ENCODE measurements at places on chromosomes 3 and 15.

DNA sequence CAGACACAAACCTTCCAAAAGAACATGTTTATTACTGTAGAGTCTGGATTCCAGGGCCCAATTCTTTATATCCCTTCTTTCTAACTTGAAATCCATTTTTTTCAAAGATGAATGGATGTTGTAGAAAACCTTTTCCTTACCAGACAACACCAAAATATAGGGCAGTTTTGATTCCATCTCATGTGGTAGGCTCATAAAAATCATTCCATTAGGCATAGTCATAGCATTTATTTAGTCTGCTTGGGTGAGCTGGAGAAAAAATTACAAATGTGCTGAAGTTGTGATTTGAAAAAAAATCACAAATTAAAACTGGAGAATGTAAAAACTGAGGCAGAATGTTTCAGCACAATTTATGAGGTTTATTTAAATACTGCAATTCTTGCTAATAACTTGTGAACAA, 199.3 kb upstream of the TBC1D5 start:
- no peak for DNase-seq

DNA sequence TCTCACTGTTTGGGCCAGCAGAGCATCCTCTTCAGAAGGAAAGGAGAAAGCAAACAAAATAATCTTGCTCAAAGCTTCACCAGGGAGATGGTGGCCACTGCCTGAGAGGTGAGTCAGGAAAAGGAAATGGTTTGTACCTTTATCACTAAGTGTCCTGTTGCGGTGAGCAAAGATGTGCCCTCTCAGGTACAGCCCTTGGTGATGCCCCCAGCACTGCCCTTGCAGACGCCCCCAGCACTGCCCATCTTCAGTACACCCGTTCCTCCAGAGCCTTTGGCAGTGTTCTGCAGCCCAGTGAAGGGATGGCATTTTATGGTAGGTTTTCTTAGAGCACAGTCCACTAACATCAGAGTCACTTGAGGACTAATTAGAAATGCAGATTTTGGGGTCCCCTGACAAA, 92.3 kb downstream of the ZNF621 start:
- no peak for DNase-seq

DNA sequence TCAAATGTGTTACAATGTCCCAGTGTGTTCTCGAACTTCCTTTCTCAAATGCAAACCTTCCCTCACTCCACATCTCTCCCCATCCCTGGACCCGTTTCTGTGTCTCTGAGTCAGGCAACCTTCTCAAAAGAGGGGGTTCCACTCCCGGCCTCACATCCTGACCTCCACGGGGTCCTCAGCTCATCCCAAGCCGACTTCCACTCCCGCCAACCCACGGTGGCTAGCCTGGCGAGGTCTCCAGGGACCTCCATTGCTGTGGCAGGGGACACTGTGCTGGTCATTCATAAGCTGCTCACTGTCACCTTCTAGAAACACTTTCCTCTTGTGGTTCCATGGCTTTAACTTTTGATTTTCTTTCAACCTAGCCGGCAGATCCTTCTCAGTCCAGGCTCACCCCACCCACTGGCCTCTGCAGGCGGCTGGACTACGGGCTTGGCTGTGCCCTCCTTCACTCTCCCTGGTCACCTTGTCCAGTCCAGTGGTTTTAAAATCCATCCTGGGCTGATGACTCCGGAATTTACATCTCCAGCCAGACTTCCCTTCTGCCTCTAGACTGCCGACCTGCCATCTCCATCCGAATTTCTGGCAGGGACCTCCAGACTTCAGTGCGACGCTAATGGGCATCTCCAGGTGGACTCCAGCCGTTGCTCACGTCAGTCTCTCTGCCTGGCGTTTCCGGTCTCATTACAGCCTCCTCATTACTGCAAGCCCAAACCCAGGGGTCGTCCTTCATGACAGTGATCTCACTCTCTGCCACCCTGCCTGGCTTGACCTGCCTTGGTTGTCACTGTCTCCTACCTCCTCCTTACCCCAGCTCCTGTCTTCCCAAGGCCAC, 20.0 kb downstream of the ABTB1 start:
- DNase-seq = peak; percentile 9

DNA sequence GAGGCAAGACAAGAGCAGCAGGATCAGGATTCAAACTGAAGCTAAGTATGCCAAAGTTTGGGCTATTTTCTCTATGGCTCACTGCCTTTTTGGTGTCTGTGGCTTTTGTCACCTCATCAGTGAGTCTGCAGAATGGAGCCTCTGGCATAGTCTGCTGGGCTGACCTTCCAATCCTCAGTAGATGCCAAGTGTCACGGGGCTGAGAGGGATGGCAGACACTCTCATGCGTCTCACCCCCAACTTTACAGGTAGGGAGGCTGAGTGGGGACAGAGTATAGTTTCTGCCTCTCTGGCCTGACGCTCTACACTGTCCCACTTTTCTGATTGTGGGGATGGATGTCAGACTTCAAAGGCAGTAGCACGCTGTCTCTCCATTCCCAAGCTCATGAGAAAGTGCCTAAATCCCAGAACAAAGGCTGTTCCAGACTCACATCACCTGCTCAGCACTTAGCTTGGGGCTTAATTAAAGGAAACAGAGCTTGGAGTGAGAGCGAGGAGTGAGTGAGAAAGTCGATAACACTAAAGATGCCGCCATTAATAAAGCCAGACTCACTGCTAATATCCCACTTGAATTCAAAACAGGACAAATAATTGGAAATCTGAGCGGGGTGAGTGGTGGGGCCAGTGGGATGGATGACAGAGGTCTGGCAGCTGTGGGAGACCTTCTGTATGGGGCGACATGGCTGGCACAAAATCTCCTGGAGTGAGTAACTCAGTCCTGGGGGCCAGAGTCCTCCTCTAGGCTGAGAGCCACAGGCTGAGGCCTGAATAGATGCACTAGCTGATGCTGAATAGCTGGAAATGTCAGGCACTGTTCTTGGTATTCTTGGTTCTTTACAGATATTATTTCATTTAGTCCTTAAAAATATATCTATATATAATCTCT, 78.4 kb upstream of the MRPS22 start:
- no peak for DNase-seq

GRCh38 chr3:24151594-24151993, 206.5 kb downstream of the NR1D2 start:
- DNase-seq = no peak

GRCh38 chr3:185272033-185272432, 18.2 kb upstream of the EHHADH start:
- no peak for DNase-seq

DNA sequence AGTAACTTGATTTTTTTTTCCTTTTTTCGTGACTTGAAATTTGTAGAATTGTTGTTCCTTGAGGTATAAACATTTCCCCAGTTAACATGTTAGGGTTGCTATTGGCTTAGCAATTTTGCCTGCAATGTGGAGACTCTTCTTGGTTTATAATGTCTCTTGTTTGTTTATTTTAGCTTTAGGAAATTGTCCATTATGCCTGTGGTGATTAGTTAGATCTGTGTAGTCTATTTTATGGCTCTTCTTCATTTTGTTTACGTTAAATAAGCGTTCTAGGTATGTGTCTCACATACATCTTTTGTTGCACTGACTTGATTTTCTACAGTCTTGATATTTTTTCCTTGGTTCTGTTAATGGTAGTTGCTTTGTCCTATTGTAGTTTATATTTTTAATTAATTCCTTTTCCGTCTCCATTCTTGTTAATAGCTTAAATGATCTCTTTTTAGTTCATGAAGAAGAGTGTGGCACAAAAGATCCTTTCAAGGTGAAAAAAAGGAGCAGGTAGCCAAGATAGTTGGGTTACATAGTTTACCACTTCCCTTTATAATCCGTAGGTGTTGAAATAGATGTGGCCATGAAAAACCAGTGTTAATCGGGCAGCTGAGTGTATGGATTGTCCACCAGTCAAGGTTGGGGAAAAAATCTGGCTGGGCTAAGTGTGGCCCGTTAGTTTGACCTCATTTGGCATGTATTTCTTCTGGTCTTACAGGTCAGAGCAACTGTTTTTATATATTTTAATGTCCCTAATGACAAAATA, 12.1 kb downstream of the IQGAP1 start:
- no peak for DNase-seq

- no peak for DNase-seq
These were observed 258.2 kb downstream of the SOX2 start for GRCh38 chr3:181969925-181970324.

DNA sequence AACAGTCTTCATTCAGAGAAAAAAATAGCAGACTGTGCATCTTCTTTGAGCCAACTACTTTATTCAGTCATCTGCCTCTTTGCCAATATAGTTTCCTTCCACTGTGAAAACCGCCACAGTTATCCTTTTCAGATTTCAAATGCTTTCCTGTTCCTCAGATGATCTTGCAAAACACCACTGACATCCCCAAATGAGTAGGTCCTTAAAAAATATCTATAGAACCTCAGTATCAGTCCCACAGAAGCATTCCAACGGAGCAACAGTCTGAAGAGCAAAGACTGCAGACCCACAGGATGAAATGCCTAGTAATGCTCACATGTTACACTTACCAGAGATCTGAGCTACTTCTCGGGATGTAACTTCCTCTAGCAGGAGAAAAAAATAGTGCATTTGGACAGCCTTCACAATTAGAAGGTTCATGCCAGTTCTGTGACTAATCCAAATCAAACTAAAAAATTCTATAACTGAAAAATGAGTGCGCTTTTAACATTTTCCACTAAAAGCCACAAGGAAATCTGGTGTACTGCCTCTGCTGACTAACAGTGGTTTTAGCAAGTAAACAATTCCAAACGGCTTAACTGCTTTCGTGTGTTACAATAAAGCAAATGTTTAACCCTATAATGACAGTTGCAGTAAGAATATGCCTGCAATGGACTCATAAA, at the start of gene ANKRD28:
ANKRD28 (minus strand) TSS at position 338 of the 662 bp plus-strand sequence. CDS start 1,458 bp downstream, outside the sequence.
- DNase-seq = peak; percentile 52

DNA sequence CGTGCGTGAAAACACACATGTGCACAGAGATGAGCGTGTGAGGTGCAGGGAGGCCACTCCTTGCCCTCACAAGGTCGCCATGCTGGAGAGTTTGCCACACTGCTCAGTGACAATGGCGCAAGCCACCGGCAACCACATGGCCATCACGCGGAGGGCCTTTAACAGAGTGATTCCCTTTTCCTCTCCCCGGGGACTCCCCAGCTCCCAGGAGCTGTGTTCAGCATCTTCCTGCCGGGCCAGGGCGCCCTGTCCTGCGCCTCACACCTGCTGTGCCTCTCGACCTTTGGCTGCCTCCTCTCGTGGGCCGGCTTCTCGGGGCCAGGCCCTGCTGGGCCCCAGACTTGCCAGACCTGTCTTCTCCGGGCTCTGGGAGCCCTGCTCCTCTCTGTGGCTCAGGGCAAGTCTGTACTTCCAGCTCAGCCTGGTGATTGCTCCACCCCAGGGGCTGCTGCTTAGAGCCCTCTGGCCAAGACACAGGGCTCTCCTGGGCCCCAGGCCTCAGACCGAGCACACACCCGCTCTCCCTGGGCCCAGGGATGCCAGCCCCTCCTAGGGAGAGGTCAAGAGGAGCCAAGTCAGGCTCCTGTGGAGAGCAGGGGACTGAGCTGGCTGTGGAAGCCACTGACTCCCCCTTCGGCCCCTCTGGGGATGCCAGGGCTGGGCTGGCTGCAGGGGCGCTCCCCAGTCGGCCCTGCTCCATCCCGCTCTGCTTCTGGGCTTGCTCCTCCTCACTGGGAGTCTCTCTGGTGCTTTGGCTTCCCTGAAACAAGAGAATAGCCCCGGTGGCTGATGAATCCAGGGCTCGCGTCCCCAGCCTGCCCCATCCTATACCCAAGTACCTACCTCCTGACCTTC, 5.6 kb downstream of the CCDC9B start:
- DNase-seq = no peak

DNA sequence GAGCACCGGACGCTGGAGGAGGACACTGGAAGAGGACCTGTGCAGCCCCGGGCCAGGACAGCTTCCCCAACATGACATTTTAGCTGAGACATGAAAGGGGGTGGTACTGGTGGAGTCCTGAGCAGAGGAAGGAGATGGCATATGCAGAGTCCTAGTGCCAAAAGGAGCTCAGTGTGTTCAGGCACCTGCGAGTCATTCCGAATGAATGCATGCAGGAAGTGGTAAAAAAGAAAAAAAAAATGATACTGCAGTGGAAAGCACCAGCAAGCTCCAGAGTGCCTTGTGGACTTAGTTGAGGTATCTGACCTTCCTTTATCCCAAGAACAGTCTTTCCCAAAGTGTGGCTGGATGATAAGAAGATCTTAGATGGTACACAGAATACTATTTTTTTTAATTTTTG, 6.6 kb upstream of the ZNF148 start:
- DNase-seq = no peak

DNA sequence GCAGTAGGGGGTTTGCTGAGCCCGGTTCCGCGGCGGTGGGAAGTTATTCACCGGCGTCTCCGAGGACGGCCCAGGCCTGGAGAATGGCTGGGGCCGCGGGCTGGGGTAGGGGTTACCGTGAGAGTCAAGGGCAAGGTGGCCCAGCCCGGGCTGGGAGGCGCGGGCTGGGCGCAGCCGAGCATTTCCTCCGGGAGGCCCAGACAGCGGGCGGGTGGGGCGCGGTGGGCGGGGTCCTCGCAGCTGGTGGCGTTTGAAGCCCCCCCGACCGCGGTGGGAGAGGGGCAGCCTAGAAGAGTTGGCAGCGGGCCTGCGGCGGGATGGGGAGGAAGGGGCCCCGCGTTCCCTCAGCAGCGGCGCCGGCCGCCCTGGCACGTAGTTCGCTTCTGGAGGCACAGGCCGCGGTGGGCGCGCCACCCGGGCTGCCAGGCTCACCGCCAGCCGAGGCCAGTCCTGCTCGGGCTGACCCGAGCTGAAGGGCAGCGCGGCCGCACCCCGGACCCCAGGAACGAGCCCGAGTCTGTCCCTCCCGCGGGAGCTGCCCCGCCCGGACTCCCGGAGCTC, 960 bp upstream of the KLF13 start:
- DNase-seq = peak; percentile 90

- DNase-seq = peak; percentile 54
These were observed 263.8 kb downstream of the FEZF2 start for GRCh38 chr3:62109534-62109933.

GRCh38 chr15:73959801-73960200, 32.3 kb downstream of the STOML1 start:
- no peak for DNase-seq

- DNase-seq = no peak
These were observed 7.6 kb downstream of the XXYLT1 start for GRCh38 chr3:195263193-195263924.

DNA sequence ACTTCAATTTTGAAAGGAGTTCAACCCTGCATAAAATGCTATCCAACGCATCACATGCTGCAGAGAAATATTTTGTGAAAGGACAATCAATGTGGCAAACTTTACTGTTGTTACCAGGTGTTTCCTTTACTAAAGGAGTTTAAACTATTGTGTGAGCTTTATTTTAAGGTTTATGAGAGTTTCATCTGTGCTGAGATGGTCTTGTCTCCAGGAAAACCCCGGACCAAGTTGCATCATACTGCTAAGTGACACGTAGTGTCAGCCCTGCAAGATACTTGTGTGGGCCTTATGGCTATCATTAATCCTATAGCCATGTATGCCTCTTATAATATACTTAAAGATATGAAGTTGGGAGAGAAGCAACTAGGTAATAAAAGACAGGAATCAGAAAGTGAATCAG, 94.5 kb upstream of the EPHA6 start:
- DNase-seq = no peak

GRCh38 chr15:38207621-38208020, 45.0 kb upstream of the SPRED1 start:
- DNase-seq = no peak

GRCh38 chr3:108494906-108495531, 15.4 kb downstream of the MYH15 start:
- DNase-seq = no peak

- no peak for DNase-seq
These were observed 9.3 kb downstream of the SECISBP2L start for GRCh38 chr15:49036650-49037545.

- no peak for DNase-seq
These were observed 89.4 kb downstream of the CD47 start for GRCh38 chr3:108001457-108001856.

All from left hindlimb (tissue), 1 donor.